ENCODE measurements at places on chromosomes 1 and 21.

DNA sequence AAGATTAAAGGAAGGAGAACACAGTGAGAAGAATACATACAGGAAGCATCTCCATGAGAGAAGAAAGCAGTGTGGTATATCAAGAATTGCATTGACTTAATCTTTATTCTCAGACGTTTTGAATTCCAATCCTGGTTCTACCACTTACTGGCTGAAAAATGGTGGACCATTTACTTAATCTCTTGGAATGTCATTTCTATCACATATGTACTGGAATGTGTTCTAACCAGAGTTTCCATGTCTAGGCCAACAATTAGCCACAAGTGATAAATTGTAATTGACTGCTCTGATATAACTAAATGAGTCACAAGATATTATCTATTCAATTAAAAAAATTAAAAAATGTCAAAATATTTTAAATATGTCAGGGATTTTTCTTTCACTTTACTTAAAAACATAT, 626.1 kb downstream of the PTPRC start:
- DNase-seq = no peak

DNA sequence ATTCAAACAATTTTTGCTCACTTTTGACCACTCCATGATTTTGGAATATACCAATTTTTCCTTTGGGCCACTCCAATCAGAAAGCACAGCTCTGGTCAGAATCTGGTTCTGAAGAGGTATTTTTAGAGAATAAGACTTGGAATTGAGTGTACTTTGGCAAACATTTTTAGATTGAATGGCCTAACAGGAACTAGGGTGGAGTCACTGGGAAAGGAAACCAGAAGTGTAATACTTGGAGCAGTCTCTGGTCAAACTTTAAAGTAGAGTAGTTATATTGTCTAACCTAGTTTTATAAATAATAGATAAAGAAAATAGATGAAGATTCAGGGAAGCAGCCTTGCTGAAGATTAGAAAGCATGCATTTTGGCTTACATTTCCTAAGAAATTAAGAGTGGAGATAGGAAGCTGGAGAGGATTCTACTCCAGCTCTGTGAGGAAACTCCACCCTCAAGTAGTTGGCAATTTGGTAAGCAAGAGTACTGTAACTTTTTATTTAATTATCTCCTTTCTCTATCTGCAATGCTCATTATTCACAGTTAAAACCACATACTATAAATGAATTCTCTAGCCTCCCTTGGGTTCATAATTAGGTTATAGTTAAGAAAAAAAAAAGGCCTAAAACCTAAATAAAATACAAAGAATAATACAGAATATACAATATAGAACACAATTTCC, 15.8 kb downstream of the STIL start:
- DNase-seq = no peak

DNA sequence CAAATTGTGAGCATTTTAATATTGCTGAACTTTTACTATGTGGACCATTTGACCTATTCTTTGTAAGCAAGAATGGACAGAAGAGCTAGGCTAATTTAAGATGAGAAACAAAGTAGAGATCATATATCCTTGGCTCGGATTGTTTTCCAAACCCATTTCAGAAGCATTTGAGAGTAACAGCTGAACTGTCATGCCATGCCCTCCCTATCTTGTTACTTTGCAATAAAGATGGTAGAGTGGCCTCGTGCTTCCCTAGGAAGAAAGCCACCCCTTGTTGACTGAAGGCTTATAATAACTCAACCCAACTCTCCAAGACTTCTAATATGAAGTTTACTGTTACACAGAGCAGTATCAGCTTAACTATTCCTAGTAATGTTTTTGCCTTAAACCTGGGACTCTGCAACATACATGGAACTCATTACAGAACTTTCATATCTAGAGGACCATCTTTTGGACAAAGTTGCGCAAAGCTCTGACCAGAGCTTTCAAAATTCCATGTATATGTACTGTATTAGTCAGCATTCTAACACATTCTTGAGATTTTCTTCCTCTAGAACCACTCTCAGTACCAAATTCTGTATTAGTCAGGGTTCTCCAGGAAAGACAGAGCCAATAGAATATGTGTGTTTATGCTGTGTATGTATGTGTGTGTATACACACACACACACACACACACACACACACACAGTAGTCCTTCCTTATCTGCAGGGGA, 68.7 kb downstream of the ADAMTS1 start:
- peak; percentile 46 for DNase-seq

- DNase-seq = no peak
Measured at GRCh38 chr1:109592916-109593315, 26.5 kb downstream of the GNAT2 start.

DNA sequence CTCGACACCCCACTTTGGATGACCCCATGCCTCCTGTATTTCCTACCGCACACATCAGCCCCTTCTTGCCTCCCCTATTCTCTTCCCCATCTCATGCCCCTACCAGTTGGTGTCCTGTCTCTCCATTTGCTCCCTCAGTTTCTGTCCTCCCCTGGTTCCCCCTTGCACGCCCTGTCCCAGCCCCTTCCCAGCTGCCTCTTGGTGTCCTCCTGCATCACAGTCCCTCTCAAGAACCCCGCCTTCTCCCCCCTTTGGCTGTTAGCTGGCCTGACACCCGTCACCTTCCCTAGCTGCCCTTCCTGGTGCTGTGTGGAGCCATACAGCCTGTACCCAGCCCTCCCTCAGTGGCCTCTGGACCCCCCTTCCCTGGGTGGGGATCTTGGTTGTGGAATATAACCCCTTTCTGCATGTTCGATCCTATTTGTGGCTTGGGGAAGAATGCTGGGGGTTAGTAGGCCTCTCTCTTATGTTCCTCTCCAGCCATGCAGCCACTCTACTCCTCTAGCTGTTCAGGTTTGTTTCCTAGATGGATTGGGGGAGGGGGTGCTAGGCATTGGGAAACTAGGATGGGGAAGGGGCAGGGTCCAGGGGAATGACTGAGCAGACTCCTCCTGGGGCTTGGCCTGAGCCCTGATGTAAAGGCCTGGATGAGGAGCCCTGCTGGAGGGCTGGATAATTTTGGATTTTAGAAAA, 41.4 kb upstream of the NFASC start:
- no peak for DNase-seq

DNA sequence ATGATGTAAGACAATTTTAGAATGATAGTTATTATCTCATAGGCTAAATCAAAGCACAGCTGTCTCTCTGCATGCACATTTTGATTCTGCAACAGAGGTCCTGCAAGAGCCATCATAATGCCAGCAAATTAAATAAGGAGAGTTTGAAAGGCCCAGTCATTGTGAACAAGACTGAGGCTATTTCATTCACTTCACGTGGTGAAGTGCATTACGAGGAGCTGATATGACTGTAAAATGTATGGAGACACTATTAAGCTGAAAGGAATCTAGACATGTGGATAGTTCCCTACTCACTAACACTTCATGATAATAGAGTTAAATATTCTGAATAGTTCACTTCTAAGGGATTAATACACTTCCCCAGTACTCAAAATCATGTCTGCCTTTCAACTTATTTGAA, 299.0 kb downstream of the SMYD3 start:
- no peak for DNase-seq

DNA sequence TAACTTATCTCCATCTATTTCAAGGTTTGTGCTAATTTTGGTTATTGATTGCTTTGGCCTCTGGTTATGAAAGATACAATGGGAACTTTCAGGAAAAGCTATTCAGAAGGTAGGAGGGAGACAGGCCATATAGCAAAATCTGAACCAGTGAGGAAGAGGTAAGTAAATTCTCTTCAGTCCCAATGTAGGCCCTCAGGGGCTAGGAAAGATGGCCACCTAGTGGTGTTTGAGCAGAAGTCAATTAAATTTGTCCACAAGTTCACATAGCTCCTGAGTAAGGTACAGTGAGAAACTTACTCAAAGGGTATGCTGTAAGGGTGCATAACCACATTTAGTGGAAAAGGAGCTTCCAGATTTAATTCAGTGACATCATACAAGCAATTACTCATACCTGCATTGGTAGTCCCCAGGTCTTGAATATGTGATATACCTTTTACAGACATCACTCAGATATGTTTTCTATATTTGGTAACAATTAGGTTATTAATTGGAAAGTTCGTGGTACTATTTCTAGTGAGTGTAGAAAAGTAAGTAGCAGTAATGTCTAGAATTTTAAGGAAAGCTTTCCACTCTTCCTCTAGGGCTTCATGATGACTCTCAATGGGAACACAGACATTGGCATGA, 21.4 kb upstream of the FMO1 start:
- no peak for DNase-seq

DNA sequence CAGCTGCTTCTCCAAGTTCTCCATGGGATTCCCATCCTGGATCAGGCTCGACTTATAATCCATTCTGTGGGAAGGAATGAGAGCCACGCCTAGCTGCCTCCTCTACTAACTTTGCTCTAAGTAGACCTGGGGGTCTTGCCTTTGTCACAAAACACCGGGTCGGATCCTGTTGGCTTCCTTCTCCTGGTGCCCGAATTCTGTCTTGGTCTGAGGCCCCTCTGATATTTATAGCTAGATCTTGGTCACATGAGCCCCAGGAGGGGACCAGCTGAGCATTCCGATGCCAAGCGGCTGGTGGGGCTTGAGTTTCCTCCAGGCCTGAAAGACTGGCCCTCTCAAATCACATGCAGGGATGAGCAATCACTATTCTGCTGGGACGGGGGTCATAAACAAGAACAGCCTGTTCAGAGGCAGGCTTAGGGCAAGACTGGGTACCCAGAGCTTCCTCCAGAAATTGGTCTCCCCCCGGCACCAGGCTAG, at the start of gene TRIM63:
TSS of gene TRIM63 (minus strand) at position 199 of the 480 bp plus-strand sequence. CDS start at position 63, 136 bp downstream.
- DNase-seq = no peak

- DNase-seq = no peak
Measured at GRCh38 chr1:211182746-211183145, 48.8 kb upstream of the KCNH1 start.

DNA sequence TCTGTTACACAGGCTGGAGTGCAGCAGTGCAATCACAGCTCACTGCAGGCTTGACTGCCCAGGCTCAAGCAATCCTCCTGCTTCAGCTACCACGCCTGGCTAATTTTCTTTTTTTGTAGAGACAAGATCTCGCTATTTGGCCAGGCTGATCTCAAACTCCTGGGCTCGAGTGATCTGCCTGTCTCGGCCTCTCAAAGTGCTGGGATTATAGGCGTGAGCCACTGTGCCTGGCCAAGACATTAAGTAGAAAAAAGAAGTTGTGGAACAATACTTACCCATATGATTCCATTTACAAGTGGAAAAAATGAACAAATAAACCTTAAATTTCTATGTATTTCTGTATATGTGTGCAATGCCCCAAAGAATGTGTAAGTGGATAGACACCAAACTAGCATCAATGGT, 30.3 kb upstream of the ID3 start:
- no peak for DNase-seq

DNA sequence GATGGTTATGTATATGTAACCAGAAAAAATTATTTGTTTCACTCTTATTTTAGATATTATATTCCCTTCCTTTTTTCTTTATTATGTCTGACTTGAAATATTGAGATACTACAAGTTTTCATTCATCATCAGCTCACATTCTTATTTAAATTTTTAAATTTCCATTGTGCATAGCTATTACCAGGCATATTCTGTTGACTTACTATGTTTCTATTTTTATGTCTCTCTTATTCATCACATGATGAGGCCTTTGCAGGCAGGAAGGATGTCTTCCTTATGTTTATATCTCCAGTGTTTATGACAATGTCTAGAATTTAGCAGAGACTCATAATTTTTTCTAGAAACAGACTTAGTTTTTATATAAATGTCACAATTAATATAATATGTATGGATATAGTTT, 221.9 kb upstream of the KCTD3 start:
- no peak for DNase-seq

DNA sequence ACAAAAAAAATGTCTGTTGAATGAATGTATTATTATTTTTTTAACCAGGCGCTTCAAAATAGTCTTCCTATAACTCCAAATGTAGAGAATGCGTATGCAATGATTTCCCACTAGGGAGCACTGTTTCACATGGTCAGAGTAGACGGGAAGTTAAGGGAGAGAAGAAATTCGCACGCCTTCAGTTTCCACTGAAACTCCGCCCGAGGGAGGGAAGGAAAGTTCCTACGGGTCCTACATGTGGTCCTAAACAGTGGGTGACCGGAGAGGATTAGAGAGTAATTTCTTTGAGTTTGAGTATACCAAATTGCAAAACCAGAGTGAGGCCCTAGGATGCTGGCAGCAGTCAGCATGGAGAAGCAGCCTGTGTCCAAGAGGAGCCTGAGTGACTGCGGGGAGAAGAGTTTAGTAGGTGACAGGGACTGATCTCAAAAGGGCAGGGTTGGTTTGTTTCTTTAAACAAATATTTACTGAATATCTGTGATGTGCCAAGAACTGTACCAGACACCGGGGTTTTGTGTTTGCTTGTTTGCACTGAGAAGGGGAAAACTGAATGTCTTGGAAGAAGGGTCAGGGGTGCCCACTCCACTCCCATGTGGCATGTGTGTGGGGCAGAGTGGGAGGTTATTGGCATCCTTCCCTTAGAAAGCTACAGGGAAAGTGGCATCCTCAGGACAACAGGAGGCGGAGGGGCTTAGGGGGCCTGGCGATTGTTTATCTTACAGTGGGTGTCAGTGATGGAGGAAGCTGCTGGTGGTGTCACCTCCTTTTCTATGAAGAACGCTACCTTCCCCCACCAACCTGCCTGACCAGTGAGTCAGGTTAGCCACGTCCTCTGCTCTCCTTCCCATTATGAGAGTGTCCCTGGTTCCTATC, 22.8 kb downstream of the RNU5D-1 start:
- DNase-seq = no peak

DNA sequence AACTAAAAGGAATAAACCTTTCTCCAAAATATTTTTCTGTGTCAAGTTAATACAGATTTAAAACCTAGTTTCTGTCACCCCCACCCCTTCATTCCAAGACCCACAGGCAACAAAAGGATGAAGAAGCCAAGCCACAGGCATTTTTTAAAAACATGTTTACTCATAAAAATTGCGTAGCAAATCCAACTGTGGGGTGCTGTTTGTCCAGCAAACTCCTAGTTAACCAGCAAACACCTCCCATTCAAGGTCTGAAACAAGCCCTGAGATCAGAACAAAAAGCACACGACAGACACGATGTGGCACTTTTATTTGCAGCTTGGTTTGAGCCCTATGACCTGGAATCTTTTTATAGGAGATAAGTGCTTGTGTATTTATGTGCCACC, 149.9 kb upstream of the CAMK1G start:
- DNase-seq = no peak

- no peak for DNase-seq
Measured at GRCh38 chr1:87501738-87502137, 173.1 kb downstream of the LMO4 start.

DNA sequence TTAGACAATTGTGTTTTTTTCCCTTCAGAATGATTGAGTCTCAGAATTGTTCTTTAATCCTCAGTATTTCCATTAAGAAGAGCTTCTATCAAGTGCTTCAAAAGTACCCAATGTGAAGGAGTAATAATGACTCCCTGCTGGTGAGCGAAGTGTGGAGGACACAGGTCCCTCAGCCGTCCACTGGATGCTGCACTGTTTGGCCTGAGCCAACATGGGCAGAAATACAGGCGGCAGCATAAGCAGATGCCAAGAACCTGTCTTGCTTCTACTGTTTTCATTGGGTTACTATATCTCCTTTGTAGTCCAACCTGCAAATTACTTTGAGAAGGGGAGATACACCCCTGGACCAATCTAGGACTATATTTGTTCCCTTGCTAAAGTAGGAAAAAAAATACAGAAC, 55.3 kb upstream of the DPH5 start:
- DNase-seq = no peak

DNA sequence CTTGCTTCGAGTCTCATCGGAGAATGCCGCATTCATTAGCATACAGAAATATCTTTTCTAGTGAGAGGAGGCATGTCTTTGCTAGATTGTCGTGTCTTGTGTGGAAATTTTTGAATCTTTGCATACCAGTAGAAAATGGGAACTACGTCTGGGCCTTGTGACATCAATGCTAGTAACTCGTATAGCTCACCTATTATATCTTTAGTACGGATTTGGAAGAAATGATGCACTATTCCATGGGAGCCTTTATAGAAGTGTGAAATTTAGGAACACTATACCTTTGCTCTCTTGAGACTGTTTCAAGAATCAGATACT, 835 bp downstream of the UHMK1 start:
- no peak for DNase-seq

Data from BJ (cell line).